ENCODE measurements at places on chromosomes 2 and 18.

GRCh38 chr18:40926679-40927078, 1028.4 kb upstream of the PIK3C3 start:
- no peak for DNase-seq

DNA sequence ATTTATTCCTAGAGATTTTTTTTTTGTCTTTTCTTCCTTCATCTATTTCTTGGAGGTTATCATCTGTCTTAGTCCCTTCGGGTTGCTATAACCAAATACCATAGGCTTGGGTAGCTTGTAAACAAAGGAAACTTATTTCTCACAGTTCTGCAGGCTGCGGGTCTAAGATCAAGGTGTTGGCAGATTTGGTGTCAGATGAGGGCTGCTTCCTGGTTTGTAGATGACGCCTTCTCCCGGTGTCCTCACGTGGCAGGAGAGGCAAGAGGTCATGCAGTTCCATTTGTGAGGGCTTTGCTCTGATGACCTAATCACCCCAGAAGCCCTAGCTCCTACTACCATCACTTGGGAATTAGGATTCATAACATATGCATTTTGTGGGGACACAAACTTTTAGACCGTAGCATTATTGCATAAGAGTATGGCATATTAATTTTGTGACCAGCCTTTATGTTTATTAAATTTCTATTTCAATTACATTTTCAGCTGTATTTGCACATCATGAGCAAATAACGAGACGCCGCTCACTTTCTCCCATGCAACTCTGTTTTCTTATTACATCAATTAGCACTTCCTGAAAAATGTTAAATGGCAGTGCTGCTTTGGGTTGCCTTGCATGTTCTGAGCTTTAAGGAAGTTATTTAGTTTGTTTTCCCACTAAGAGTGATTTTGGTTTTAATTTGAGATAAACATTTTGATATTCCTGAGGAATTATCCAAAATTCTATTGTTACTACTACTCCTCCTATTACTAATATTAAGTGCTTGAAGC, 246.4 kb upstream of the HDAC4 start:
- DNase-seq, result no peak

DNA sequence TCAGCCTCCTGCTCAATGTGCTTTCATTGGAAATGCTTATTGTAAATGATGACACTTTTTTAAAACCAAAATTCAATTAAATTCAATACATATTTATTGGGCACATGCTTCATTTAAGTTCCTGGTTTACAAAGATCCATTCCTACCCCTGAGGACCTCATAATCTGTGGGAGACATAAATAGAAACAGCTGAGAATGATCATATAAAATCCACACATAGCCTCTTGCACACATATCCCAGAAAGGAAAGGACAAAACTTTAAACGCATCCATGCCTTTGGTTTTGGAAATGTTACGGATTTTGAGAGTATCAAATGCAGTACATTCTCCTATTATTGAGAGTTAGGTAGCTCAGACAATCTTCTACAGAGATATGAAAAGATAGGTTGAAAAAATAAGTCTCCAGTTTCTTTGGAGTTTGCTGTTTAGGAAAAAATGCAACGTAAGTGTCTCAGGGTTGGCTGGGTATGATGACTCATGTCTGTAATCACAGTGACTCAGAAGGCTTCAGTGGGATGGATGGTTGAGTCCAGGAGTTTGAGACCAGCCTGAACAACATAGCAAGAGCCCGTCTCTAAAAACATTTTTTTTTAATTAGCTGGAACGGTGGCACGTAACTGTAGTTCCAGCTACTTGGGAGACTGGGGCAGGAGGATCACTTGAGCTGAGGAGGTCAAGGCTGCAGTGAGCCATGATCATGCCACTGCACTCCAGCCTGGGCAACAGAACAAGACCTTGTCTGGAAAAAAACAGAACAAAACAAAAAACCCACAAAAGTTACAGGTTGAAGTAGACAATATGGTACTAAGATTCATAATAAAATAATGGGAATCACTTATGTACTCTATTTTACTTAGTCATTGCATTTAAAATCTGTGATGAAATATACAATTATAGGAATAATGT, 3.9 kb upstream of the PRELID3A start:
- DNase-seq, result peak; percentile 33

- DNase-seq, result no peak
These were observed 60.5 kb downstream of the AGAP1 start for GRCh38 chr2:235554385-235554784.

DNA sequence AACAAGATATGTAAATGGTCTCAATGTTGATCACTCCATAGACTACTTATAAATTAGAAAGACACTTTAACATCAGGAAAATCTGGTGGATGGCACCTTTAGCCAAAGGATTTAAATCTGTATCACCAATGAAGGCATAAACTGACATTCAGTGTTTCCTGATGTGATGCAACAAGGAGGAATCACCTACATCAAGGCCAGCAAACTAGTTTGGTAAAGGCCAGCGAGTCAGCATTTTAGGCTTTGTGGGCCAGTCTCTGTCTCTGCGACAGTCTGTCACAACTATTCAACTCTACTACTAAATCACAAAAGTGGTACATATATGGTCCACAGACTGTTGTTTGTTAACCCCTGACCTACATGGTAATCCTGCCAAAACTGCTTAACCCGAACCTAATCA, 33.3 kb downstream of the C2orf76 start:
- peak; percentile 5 for DNase-seq

DNA sequence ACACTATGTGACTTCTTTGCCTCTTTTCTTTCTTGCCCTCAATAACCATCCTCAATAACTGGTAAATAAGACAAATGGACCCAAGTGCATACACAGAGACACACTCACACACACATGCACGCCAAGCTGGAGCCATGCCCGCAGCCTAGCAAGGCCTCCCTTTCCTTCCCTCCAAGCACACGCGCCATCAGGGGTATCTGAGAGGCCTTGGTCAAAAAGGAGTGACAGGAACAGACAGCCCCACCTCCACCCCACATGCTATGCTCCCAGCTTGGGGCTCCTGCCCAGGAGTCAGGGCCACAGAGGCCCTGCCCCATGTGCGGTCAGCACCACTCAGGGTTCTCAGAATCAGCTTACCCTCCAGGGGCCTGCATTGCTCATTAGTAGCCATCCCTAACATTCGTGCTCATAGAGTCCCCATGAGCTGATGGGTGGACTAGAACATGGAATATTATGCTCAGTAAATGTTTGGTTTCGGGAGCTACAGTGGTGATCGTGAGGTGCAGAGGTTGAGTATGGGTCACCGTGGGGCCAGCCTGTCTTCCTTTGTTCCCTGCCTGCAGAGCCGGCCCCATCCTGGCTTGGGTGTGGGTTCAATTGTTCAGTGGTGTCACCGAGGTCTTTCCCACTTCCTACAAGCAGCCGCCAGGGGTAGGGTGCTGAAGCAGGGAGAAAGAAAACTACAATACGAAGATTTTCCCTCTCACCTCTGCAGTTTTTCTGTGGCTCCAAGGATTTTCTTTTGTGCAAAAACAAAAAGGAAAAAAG, 158.2 kb upstream of the RAB12 start:
- DNase-seq, result no peak

GRCh38 chr2:238948765-238949641, 101.1 kb downstream of the TWIST2 start:
- DNase-seq, result no peak

DNA sequence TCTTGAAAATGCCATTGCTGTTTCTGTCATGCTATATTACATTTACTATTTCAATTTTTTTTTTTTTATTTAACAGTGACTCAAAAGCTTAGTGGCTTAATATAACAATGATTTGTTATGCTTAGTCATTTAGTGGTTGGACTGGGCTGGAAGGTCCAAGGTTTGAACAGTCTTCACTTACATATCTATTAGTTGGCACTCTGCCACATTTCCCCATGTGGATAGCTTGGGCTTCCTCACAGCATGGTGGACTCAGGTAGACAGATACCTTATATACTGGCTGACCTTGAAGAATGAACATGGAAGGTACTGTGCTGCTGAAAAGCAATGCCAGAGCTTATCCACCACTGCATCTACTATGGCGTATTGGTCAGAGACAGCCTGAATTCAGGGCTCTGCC, 909.5 kb upstream of the SOX11 start:
- DNase-seq, result no peak

GRCh38 chr2:74525717-74526648, at the start of gene DQX1:
Gene DQX1, minus strand, starts transcription at chr2:74526231. Its CDS starts 502 bp downstream, at chr2:74525729.
- DNase-seq, result peak; percentile 91

DNA sequence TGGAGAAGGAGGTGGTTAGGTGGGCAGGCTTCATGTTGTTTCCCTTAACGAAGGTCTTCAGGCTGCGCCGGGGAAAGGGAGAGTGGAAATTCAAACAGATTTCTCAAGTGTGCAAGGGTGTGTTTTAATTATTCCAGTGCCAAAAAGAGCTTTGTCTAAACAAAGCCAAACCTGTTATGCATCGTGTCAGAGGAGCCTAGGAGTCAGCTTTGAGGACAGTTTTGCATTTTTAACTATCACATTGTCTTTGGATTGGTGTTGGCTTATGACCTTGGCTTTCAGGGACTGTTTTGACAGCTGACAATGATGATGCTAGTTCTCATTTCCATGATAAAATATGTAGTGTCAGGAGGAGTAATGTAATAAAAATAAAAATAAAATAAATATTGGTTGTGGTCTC, 144.8 kb downstream of the LDLRAD4 start:
- no peak for DNase-seq

DNA sequence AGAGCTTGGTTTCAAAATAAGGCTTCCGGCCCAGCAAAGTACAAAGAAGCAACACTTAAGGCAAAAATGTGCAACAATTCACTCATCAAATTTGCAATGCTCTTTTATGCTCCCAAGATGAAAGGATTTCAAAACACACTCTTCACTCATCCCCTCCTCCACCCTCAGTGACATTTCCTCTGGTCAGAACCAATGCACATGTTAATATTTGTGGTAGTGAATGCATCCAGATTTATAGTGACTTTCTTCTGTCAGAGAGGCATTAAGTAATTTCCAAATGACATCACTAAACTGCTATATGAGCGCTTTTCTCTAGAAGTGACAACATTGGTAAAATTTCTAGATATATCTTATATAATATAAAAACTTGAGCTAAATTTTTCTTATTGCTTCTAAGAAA, 800.4 kb downstream of the NRXN1 start:
- no peak for DNase-seq

DNA sequence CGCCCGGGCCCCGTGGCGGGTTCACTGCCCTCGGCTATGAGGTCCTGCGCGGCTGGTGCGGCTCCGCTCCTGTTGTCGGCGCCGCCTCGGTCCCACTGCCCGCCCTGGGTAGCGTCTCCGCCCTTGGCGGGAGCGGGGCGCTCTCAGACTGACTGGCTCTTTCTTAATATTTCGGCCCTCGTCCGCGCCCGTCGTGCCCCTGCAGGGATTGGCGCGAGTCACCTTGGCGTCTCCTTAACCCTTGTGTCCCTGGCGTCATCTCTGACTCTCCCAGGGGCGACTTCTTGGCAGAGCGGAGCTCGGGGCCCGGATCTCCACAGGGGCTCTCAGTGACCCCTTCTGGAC, 1.3 kb downstream of the PTMA start:
- DNase-seq, result no peak

- DNase-seq, result no peak
These were observed 81.9 kb downstream of the DGKD start for GRCh38 chr2:233436191-233436581.

- no peak for DNase-seq
These were observed 433.8 kb downstream of the LRP1B start for GRCh38 chr2:141697035-141697434.

DNA sequence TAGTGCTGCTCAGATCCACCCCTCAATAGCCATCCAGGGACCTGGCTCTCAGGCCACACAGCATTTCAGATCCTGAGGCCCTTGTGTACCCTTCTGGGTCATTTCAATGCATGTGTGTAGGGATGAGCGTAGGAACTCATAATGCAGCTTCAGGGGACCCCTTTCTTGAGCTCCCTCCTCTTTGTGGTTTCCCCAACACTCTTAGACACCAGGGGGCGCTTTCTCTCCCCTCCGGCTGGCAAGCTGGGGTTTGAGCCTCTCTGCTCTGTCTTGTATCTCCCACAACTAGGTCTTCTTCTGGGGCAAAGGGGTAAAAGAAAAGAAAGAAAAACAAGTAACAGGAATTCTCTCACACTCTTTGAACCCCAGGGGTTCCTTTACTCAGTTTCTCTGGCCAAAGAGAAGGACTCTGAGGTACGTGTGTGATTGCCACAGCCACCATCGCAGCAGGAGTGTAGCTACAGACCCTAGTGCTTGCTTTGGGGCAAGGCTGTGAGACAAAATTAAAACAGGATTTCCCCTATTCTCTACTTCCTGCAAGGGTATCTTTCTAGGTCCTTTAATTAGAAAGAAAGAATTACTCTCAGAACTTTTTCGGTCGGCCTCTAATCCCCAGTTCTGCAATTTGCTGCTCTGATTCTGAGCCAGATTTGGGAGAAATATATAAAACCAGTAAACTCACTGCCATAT, 38.0 kb downstream of the CABYR start:
- no peak for DNase-seq

- DNase-seq, result no peak
These were observed 46.7 kb upstream of the ITGA6 start for GRCh38 chr2:172380436-172381274.

- no peak for DNase-seq
These were observed 509 bp downstream of the PIEZO2 start for GRCh38 chr18:11148680-11149440.

DNA sequence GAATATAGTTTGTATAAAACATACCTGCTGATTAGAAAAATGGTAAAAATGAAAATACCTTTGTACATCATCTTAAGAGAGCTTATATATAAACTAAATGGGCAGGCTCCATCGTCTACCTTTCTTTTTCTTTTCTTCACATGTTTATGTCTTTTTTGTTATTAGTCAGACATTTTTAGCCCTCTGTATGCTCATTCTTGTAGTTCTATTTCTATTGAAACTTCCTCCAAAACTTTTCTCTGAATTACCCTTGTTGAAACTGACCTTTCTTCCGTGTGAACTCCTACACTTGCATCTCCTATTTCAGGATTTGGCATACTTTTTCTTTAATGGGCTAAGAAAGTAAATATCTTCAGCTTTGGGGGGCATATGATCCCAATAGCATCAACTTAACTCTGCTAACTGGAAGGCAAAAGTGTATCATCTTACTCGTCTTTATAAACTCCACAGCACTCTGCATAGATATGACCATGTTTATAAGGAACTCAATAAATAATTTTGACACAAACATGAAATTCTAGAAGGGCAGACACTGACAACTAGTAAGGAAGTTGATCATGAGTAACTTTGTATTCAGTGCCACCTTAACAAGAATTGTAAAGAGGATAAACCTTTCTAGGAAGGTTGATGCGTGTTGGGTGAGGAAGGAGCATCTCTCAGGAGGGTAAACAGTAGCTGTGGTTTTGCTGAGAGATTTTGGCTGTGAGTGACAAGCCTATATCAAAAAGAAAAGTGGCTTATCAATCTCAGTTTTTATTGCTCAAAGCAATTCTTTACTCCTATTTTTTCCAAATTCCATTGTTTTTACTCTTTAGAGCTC, 127.6 kb downstream of the PIK3C3 start:
- no peak for DNase-seq

All from epithelial cell of prostate (primary cell).